ENCODE measurements at places on chromosomes 3 and 15. TPM values are rescaled to one million over a fixed set of nuclear protein-coding genes. Genes with fewer than 3 reads are reported as not detected.

GRCh38 chr3:113086560-113087461 is 96.0 kb downstream of the GTPBP8 start:
- no peak for DNase-seq

The SLC24A5 gene
- not detected for total RNA-seq

DNA sequence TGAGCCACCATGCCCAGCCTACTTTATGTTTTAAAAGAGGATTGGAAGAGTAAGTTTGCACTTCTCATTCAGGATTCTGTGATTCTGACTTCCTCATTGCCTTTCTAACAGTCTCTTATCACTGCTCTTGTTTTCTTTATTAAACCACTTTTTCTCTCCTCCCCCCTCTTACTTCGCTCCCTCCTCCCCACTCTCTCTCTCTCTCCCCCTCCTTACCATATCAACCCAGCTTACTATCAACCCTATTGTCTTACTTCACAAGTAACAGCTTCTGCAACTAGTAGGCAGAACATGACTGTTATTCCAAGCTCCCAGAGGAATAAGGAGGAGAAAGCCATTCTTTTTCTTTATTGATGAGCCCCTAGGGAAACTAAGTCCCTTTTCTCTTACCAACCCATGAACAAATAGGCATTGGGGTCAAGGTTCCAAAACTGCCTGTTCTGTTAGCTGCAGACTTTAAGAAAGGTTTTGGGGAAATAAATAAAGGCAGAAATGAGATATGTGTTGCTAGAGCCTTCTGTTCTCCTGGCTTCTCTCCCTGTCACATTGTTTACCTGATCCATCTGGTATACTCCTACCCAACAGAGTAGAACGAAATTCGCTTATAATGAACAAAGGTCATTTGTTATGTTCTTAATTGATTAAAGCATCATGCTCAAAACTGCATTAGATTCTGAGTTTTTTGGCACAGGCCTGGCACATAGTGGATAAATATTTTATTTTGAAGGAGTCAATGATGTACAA is 56.4 kb upstream of the RASGRP1 start:
- no peak for DNase-seq

- DNase-seq: no peak
These were observed 907.4 kb downstream of the NTRK3 start for GRCh38 chr15:87349181-87349580.

Measured in H4 (cell line).